Naive thymus-derived CD4-positive, alpha-beta T cell (primary cell): ENCODE measurements at places on chromosomes 5 and 9.

- DNase-seq = no peak
Measured at GRCh38 chr5:81288021-81288433, 13.4 kb upstream of the ZCCHC9 start.

DNA sequence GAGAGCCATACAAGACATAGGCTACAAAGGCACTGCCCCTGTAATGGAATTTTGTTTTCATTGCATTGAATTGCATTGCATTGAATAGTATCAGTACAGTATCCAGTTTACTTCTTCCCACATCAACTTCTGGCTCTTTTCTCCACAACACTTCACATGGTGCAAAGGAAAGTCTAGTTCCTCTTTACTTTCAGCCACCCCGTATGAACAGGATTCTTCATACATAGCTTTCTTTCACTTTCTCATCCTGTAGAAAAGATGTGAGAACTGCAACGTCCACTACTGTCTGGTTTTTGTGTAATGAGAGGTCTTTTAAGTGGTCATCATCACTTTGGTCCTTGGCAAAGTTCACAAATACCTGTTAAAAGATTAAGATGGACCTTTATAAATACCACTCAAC lies 20.2 kb downstream of the NIPSNAP3B start:
- DNase-seq = no peak

DNA sequence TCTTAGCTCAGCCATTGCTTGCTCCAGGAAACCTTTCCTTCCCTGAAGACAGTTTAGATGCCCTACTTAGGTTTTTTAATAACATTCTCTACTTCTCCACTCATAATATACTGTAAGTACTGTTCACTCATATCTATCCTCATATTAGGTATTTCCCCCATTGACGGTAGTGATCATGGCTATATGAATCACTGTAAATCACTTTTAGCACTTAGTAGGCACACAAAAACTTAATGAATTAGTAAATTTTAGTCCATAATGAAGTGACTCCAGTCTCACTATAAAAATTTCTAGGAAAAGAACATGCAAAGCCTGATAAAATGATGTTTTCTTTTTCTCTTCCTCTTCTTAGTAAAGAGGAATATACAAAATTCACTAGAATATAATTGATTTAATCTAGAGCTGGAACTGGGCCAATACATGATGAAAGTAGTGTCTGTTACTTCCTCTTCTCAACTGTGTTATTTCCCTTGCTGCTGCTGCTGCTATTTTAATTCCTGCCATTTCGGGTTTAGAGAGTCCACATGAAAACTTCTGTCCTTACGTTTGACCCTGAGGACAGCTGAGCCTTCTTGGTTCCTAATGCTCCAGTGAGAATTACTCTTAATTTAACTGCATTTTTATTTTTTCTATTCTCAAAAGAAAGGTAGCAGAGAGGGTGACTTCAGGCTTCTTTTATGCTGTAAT lies 73.5 kb downstream of the LNPEP start:
- no peak for DNase-seq

DNA sequence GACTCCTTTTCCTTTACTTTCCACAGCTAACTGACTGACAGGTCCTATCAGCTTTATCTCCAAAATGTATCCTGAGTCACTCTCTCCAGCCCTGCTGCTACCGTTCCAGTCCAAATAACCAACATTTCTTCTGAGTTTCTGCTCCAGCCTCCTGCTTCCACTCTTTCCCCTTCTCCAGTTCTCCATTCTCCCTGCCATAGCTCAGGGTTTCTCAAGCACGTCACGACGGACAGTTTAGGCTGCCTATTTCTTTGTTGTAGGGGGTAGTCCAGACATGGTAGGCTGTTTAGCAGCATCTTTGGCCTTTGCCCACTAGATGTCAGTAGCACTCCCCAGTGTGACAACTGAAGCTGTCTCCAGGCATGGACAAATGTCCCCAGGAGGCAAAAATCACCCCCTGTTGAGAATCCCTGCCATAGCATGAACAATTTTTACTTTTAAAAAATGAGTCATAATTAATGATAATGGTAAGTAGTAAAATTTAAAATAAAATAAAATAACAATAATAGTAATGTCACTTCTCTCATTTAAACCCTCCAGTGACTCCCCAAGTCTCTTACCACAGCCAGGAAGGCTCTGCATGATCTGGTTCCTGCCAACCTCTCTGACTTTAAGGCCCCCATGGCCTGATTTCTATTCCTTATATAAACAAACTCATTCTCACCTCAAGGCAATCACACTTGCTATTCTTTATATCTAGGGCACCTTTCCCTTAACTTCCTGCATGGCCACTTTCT lies 105.4 kb upstream of the FER start:
- DNase-seq = peak; percentile 37

GRCh38 chr9:68949271-68950000 lies 64.5 kb downstream of the PRKACG start:
- peak; percentile 24 for DNase-seq

GRCh38 chr9:127076860-127077643 lies 45.4 kb downstream of the ANGPTL2 start:
- no peak for DNase-seq

GRCh38 chr9:104923740-104924139 lies 4.2 kb downstream of the ABCA1 start:
- DNase-seq = no peak

GRCh38 chr5:170536525-170536924 lies 32.7 kb downstream of the KCNIP1 start:
- DNase-seq = no peak

GRCh38 chr5:765948-766631 lies 18.4 kb downstream of the ZDHHC11B start:
- no peak for DNase-seq

DNA sequence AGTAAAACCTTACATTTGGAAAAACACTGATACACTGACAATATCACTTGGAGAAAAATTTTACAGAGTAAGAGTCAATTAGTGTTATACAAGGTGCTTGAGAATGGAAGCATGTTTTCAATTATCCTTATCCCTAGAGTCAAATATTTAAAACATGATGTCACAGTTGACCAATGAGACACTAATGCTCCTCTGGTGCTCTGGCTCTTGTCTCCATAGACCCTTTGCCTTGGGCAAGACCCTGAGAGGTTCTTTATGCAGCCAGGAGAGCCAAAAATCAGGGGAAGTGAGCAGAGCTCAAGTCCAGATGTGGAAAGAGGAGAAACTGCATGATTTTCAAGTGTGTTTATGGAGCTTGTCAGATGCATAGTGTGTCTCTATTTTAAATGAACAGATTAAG lies 153.9 kb downstream of the MARCHF11 start:
- no peak for DNase-seq

DNA sequence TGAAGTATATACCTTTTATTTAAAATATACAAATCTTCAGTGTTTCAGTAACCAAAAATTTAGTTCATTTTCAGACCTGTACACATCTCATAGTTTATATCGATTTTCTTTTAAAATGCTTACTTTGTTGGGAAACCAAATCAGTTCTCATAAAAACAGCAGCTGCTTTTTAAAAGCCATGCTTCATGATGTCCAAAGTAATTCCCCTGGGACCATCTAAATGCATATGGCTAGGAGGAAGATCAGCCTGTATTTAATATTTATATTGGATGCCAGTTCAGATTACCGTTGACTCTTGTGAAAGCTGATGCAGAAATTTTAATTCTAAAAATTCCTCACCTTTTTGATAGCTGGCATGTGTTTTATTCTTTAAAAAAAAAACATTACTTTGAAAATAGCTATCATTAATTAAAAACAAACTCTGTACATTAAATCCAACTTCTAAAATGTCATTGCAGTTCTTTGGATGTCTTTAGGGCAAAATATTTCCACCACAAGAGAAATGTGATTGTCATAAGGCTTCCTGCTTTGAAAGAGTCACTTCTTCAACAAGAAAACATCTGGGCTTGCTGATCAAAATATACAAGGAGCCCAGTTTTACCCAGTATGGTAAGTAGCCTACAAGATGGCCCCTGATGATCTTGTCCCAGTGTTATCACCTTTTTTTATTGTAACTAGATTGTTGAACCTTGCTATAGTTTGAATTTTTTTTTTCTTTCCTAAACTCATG lies 1242.9 kb upstream of the CDH6 start:
- no peak for DNase-seq

DNA sequence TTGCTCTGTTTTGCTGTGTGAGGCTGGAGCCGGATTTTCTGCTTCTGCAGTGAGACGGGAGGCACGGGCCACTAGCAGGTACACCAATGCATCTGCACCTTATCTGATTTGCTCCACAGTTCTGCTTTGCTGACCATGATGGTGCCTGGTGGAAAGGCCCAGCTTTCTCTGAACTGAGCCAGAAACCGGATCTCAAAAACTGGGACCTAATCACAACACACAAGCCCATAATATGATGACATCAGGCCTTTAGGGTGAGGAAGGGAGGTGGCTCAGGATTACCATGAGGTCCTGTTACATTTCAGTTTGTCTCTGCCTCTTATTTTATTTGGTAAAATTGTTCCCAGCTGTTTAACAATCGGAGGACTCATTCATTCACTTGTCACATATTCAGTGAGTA lies 49.8 kb downstream of the FGF1 start:
- no peak for DNase-seq

DNA sequence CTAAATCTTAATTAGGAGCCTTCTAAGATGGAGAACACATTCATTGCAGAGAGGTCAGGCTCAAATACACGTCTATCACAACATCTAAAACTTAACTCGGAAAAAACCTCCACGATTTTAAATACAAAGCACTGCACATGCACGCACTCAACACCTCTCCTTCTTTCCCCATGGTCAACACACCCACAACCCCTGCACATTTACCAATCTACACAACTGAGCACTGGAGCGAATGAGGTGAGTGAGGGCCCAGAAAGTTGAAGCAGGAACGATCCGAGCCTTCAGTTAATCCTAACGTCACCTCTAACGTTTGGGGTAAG lies 278 bp upstream of the NIPSNAP3A start:
- DNase-seq = no peak

DNA sequence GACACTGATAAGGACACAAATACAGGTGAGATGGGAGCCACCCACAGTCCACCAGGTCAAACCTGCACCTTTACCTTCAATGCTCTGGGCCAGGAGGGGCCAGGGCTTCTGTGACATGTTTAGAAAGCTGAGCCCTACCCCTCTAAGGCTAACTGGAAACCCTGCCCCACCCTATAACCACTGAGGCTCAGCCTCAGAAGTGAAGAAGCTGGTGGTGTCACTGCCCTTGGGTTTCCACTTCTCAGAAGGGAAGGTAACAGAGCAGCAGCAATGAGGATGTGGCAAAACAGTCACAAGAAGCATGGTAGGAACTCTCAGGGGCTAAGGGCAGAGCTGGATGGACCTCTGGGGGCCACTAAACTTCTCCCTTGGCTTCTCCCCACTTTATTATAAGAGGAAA lies 6.0 kb downstream of the PDGFRB start:
- DNase-seq = no peak

DNA sequence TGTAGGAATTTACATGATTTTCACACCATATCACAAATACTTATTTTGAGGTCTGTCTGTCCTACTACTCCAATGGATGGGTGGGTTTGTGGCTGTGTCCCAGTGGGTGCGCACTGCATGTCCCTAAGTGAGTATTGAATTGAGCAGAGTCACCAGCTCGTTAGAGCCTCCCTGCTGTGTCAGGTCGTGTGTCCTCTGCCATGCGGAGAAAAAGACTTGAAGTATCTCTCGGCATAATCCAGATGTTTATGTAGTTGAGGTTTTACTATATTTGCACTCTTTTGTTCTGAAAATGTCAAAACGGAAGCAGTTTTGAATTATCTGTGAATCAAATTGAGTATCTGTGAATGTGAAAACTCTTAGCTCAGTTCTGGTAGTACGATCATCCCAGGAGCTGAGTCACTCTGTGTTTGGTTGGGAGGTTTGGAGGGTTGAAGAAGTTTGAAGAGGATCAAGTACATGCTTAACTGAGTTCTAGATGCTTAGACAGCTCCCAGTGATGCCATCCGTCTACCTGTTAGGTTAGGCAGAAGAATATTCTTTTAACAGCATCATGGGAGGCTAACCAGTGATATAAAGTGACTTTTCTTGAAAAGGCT lies 194.2 kb downstream of the TENT4A start:
- no peak for DNase-seq

GRCh38 chr5:167336161-167336560 lies 955.3 kb upstream of the WWC1 start:
- DNase-seq = no peak

- DNase-seq = no peak
Measured at GRCh38 chr9:70601000-70601951, 186.8 kb upstream of the KLF9 start.

DNA sequence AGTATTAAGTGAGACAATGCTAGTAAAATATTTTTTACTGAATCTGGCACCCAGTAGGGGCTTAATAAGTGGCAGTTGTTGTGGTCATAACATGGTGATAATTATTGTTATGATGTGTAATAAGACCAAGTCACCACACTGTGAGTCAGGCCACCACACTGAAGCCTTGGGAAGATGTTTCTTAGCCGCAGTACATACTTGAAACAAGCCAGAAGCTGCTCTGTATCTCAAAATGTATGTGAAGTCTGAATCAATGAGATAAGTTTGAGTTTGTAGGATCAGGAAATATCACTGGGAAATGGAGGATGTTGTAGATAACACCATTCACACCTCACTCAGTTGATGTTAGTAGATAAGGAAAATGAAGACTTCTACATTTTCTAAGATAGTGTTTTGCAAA lies 51.3 kb upstream of the PTPN3 start:
- no peak for DNase-seq

GRCh38 chr9:127955294-127956015 lies 17.8 kb upstream of the DPM2 start:
- DNase-seq = no peak

DNA sequence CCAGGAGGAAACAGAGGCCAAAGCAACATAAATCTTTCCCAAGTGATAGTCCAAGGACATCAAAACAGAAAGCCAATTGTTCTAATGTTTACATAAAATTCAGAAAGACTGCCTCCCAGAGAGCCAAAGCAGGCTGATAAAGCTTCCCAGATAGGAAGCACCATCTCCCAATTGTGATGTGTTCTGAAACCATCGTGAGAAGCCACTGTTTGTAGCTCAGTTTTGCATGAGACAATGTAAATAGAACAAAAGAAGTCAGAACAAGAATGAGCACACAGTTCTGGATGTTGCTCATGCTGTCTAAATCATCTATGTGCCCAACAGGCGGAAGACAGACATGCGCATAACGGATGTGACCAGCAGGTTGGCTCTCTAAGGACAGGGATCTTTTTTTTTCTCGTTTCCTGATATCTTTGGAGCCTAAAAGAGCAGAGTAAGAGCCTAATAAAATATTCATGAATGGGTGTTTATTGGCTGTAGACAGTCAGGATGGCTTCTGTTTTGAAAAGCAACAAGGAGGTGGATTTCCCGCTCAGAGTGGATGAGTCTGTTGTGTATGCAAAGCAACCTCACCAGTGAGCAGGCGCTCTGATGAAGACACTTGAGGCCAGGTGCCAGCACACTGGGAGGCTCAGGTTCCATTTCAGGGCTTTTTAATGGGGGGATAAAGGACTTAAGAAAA lies 113.6 kb downstream of the GNA14 start:
- no peak for DNase-seq

DNA sequence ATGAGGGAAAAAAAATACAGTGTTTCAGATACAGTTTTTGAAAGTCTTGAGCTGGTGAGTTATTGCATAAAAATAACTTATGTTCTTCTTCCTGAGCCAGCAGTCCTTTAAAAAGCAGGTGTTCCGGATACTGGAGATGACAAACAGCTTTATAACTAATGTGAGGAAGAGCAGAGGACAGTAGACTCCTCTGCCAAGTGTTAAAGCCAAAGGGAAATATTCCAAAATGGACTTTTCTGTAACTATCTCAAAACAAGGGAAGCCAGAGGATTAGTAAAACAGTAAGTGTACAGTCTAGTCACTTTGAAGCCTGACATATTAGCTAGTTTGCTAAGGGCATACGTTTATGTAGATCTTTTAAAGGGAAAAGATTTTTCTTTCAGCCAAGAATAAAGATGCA lies 11.0 kb upstream of the SNCAIP start:
- DNase-seq = no peak

- DNase-seq = no peak
Measured at GRCh38 chr5:91166059-91166807, 216.9 kb downstream of the ARRDC3 start.
